ENCODE measurements at places on chromosomes 5 and 9. TPM values are rescaled to one million over a fixed set of nuclear protein-coding genes. Genes with fewer than 3 reads are reported as not detected.

DNA sequence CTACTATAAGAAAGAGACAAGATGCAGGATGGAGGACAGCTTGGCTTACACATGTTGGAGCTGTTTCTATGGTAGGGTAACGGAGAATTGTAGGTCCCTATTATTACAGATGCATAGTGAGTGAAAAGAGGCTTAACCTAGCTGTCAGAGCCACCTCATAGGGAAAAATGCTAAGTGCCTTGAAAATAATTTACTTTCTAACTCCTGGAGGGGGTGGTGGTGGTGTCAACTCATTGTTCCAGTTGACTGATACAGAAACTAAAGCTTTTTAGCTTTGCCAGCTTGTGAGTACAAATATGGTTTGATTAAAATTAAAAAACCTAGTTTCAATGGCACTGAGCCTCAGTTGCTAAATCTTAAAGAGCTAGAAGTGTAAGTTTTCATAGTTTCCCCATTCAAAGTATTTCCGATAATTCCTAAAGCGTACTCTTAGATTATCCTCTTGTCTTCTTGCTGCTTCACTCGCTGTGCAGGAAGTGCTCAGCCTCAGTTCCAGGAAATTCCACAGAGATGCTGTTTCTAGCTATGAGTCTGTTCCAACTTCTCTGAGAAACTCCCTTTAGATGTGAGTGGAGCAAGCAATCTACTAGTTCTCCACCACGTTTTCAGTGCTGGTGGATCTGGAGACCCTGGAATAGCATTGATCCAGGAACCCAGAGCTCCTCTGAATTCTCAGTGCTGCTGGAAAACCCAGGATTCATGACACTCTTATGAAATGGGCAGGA is 265.2 kb downstream of the DMAC1 start:
- DNase-seq: no peak

Gene SAPCD2
- total RNA-seq: 20.8 TPM

- no peak for DNase-seq
Observed at GRCh38 chr9:98610711-98611110, 98.0 kb downstream of the GABBR2 start.

DNA sequence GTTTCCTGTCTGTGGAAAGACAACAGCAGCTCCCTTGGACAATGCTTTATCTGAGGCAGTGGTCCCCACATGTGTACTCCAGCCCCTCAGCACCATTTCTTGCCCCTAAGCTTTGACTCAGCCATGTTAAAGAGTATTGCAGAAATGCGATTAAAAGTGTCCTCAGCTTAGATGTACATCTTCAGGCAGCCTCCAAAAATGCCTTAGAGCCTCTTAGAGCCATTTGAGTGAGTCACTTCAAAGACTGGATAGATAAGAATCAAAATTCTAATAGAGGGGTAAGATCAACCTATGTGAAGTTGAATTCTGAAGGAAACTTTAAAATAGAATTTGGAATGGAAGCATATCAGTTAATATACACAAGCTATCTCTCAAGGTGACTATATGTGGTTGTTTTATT is 296.3 kb downstream of the ADAMTS6 start:
- DNase-seq: no peak

Data from natural killer cell treated with Interleukin-12 subunit alpha and Interleukin-12 subunit beta and Interleukin-15 and Interleukin-18, amount 100 ng/mL, for 72 hours (primary cell).